Adrenal gland (tissue), 19 donors: ENCODE measurements at places on chromosomes 16 and 17. TPM values are rescaled to one million over a fixed set of nuclear protein-coding genes. Genes with fewer than 3 reads are reported as not detected.

TBC1D3E gene
- total RNA-seq, result not detected

RDM1 gene
- total RNA-seq, result not detected

DNA sequence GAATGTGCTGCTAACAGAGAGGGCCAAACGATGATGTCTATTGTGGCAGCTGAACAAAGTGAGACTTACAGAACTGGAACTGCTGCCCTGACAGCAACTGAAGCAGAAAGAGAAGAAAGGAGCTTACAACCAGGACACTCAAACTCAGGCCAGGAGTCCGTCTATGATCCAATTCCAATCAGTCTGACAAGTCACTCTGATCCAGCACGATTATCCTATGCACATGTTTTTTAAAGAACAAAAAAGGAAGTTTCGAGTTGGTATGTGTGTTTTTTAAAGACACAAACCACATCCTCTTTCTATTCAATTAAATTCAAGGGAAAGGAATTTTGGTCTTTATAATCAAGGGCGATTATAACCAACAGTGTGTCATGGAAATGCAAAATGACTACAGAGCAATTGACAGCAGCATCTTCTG lies 42.4 kb upstream of the MTMR4 start:
- no peaks in the 10 kb centered on the region for H3K36me3 ChIP-seq
- H3K27ac ChIP-seq, result no peak overlapping the region
- no peaks in the 10 kb centered on the region for H3K27me3 ChIP-seq
- H3K4me3 ChIP-seq, result no peak overlapping the region

DNA sequence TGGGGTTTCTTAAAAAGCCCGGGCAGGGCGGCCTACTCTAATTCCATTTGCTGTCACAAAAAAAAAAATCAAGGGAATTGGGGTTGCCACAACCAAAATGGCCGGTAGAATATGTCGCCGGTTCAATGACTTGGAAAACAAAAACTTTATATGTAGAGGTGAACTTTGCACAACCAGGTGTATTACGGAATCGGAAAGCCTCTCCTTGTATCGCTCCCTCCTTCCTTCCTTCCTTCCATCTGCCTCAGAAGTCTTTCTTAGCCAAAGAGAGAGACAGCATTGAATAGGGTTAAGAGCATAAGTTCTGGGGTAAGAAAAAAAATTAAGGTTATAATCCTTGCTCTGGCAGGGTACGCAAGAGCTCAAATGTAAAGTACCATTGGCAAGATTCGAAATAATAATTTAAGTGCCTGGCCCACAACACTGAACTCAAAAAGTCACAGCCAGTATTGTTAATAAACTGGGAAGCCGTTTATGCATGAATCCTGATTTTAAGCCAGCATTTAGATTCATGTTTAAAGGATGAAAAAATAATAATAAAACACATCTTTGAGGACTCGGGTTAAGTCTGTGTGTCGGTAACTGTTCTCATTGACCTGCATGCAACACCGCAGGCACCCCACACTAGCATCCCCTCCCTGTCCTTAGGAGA lies 522 bp upstream of the GLG1 start:
- H3K4me3 ChIP-seq, result peak overlapping the region; percentile 83
- H3K27me3 ChIP-seq, result no peaks in the 10 kb centered on the region
- no peak for DNase-seq
- no peaks in the 10 kb centered on the region for H3K36me3 ChIP-seq
- H3K27ac ChIP-seq, result peak overlapping the region; percentile 94

DNA sequence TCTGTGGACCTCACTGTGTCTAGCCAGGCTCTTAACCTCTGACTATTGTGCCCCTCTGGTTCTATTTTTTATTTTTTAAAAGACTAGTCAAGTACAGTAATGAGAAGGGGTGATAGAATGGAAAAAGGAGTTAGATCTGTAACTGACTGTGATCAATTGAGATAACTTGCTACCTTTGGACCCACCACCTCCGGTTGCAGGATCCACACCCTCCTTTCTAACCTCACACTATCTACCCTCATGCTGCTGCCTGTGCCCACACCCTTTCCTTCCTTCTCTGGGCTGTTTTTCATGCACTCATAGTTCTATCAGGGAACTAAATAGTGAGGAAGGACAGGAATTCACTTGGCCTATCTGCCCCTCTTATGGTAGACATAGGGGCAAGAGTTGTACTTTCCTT lies 172.3 kb downstream of the KATNIP start:
- no peak overlapping the region for H3K4me3 ChIP-seq
- no peaks in the 10 kb centered on the region for H3K27me3 ChIP-seq
- no peaks in the 10 kb centered on the region for H3K36me3 ChIP-seq
- DNase-seq, result no peak
- H3K27ac ChIP-seq, result no peak overlapping the region

DNA sequence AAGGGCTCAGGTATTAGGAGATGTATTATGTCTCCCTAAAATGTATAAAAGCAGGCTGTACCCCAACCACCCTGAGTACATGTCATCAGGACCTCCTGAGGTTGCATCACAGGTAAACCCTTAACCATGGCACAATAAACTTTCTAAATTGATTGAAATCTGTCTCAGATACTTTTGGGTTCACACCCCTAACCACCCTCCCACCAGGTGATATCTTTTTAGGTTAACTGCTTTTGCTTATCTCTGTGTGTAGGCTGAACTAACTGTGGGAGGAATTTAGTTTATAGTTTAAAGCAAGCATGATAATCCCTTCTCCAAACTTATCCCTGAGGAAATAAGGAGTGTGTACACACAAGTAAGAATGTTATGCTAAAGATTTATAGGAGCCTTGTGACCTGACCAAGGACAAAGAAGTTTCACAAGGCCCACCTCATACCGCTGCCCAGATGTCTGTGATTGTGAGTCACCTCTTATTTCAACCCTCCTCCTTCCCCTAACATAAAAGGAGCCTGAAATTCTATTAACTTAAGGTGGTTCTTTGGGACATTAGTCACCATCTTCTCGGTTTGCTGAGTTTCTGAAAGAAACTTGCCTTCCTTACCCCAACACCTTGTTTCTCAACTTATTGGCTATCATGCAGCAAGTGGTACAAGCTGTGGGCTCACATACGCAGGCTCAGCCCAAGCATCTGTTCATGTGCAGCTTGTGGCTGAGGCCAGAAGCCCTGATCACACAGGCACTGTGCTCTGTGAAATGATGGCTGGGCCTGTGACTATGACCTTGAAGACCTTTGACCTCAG lies 11.3 kb downstream of the PRSS22 start:
- H3K36me3 ChIP-seq, result no peaks in the 10 kb centered on the region
- H3K27me3 ChIP-seq, result peaks cover 4% of the 10 kb centered on the region
- DNase-seq, result peak; percentile 62
- no peak overlapping the region for H3K27ac ChIP-seq
- H3K4me1 ChIP-seq, result peaks cover 6% of the 10 kb centered on the region
- H3K4me3 ChIP-seq, result no peak overlapping the region

- no peaks in the 10 kb centered on the region for H3K4me1 ChIP-seq
- H3K27me3 ChIP-seq, result peaks cover 7% of the 10 kb centered on the region
- H3K4me3 ChIP-seq, result no peak overlapping the region
Measured at GRCh38 chr17:81811705-81812570, 8.0 kb downstream of the GCGR start.

GRCh38 chr16:14284930-14285512 lies 213.9 kb downstream of the MRTFB start:
- no peaks in the 10 kb centered on the region for H3K4me1 ChIP-seq
- H3K36me3 ChIP-seq, result no peaks in the 10 kb centered on the region
- H3K4me3 ChIP-seq, result peak overlapping the region; percentile 81
- H3K27me3 ChIP-seq, result no peaks in the 10 kb centered on the region
- DNase-seq, result no peak
- H3K27ac ChIP-seq, result peak overlapping the region; percentile 92

HOXB7 gene
- total RNA-seq, result 8.1 TPM

DNA sequence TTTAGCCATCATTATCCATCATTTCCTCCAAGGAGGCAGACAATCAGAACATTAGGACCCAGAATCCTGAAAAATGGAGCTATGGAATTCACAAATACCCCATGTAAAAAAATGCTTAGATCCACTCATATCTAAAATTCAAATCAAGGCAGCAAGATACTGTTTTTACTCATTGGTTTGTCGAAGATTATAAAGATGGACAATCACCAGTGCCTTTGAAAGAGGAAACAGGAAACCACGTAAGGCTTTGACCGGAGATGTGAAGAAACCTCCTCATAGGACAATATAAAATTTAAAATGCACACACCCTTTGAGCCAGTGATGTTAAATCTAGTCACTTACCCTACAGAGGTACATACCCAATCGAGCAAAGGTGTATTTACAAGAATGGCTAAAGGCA lies 130.0 kb downstream of the XYLT1 start:
- no peaks in the 10 kb centered on the region for H3K27me3 ChIP-seq
- H3K36me3 ChIP-seq, result no peaks in the 10 kb centered on the region
- H3K4me1 ChIP-seq, result peaks cover 6% of the 10 kb centered on the region
- H3K27ac ChIP-seq, result no peak overlapping the region
- no peak for DNase-seq

ENPP7 gene
- not detected for total RNA-seq

GPS1 gene
- total RNA-seq, result 103 TPM

DNA sequence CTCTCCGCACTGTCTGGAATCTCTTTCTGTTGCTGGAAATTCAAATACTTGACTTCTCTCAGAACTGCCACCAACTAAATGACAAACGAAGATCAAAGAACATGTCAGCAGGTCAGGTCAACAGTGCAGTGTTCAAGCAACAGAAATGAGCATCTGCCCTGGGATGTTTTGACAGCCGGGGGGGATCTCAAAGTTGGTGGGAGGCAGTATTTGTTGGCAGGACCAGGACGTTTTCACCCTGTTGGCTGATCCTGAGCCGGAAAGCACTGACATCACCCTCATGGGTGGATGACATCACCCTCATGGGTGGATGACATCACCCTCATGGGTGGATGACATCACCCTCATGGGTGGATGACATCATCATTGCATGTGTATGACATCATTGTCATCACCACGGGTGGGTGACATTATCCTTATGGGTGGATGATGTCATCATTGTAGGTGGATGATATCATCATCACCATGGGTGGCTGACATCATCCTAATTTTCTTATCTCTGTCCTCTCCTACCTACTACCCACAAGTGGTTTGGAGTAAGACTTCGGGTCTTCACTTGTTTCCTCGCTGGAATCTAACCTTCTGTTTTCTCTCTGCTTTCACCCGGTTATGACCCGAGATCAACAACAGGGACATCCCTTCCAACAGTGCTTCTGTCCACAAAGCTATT lies 18.9 kb downstream of the DNAH17 start:
- no peak overlapping the region for H3K4me3 ChIP-seq
- no peak for DNase-seq
- H3K27ac ChIP-seq, result no peak overlapping the region
- no peaks in the 10 kb centered on the region for H3K36me3 ChIP-seq

DNA sequence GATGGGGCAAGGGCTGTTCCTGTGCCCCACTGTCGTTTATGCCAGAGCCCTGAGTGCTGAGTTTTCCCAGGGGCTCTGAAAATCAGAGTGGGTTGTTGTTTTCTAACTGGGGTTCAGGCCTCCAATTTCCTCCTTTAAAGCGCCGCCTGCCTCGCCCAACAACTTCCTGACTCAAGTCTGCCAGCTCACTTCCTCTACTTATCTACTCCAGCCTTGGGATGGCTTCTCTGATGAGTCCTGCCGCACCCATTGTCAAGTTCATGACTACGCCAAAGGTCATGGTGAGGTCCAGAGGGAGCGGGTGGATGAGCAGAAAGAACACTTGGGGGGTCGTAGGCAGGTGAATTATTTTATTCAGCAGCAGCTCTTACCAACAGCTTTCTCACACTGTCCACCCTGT lies 104.7 kb downstream of the UTP18 start:
- no peaks in the 10 kb centered on the region for H3K27me3 ChIP-seq
- no peaks in the 10 kb centered on the region for H3K4me1 ChIP-seq
- H3K27ac ChIP-seq, result no peak overlapping the region
- H3K4me3 ChIP-seq, result no peak overlapping the region
- no peak for DNase-seq
- H3K36me3 ChIP-seq, result no peaks in the 10 kb centered on the region

PPY gene
- not detected for total RNA-seq

GRCh38 chr17:79573196-79573896 lies 37.5 kb downstream of the RBFOX3 start:
- no peak for DNase-seq
- no peaks in the 10 kb centered on the region for H3K4me1 ChIP-seq
- no peaks in the 10 kb centered on the region for H3K27me3 ChIP-seq
- no peaks in the 10 kb centered on the region for H3K36me3 ChIP-seq
- no peak overlapping the region for H3K4me3 ChIP-seq
- no peak overlapping the region for H3K27ac ChIP-seq

- no peak overlapping the region for H3K27ac ChIP-seq
- peak; percentile 12 for DNase-seq
Measured at GRCh38 chr16:58094791-58095574, 34.2 kb downstream of the CFAP20 start.

- no peak overlapping the region for H3K27ac ChIP-seq
- no peak for DNase-seq
- H3K4me3 ChIP-seq, result no peak overlapping the region
- no peaks in the 10 kb centered on the region for H3K36me3 ChIP-seq
- peaks cover 6% of the 10 kb centered on the region for H3K27me3 ChIP-seq
- no peaks in the 10 kb centered on the region for H3K4me1 ChIP-seq
Measured at GRCh38 chr17:72576289-72576759, 455.5 kb downstream of the SOX9 start.

ZP2 gene
- total RNA-seq, result not detected

GRCh38 chr17:47852113-47852949 lies 1.4 kb upstream of the SP6 start:
- H3K36me3 ChIP-seq, result no peaks in the 10 kb centered on the region
- peaks cover 52% of the 10 kb centered on the region for H3K27me3 ChIP-seq
- no peak overlapping the region for H3K27ac ChIP-seq
- H3K4me3 ChIP-seq, result no peak overlapping the region

DNA sequence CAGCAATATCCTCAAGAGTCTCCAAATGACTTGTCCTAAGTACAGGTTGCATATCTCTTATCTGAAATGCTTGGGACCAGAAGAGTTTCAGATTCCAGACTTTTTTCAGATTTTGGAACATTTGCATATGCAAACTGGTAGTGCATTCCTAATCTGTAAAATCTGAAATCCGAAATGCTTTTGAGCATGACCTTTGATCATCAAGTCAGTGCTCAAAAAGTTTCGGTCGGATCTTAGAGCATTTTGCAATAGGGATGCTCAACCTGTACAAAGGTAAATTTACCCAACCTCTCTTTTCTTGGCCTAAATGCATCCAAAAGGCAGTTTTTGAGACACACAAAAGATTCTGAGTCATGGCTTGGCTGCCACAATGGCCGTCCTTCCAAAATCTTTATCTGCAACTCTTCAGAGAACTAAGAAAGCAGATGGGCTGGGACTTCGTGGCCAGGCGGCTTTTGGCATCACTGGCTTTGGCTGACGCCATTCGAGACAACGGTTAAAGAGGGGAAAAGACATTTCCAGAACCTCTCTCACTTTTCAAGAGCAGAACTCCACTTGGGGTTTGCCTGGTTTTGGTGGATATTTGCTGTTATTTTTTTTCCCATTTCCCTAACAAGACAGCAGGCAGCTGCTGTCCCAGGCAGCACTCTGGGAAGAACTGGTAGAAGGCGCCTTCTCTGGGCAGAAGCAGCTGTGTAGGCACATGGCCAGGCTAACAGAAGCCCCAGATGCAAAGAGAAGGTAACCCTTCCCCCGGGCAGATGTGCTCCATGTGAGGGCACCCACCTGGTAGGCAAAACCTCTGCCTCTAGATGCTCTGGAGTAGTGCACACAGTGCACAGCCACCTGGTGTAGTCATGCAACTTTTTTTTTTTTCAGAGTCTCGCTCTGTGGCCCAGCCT lies 8.9 kb downstream of the CPPED1 start:
- no peak overlapping the region for H3K4me3 ChIP-seq
- no peaks in the 10 kb centered on the region for H3K4me1 ChIP-seq
- DNase-seq, result peak; percentile 3
- H3K36me3 ChIP-seq, result no peaks in the 10 kb centered on the region

WFDC1 gene
- 9.6 TPM for total RNA-seq

GRCh38 chr17:16081507-16082087 lies 82.0 kb downstream of the TTC19 start:
- H3K4me3 ChIP-seq, result no peak overlapping the region
- H3K27ac ChIP-seq, result no peak overlapping the region
- DNase-seq, result no peak
- H3K36me3 ChIP-seq, result peaks cover 45% of the 10 kb centered on the region
- no peaks in the 10 kb centered on the region for H3K27me3 ChIP-seq
